ENCODE measurements at places on chromosomes 7 and 10.

- DNase-seq = no peak
These were observed 39.0 kb downstream of the ZNF438 start for GRCh38 chr10:30992681-30993080.

DNA sequence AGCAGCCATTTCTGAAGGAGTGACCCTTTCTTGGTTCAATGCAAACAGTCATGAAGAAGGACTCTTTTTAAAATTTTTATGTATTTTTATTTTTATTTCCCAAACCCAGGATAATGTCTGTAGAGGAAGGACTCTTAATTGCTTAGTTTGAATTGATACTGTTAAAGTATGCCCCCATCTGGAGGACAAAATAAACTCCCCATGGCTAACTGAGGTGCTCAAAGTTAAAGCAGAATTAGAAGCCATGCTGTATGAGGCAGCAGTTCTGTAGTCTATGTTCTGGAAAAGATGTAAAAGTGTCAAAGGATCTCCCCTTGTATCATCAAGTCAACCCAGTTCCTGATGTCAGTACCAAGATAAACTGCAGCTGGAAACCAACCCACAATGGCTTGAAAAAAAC lies 617.9 kb upstream of the GRM3 start:
- DNase-seq = no peak

GRCh38 chr10:104005172-104005863 lies 38.4 kb downstream of the SLK start:
- DNase-seq = no peak

- no peak for DNase-seq
These were observed 284.0 kb downstream of the AUTS2 start for GRCh38 chr7:69882269-69882668.
